ENCODE measurements at places on chromosomes 16 and 17.

DNA sequence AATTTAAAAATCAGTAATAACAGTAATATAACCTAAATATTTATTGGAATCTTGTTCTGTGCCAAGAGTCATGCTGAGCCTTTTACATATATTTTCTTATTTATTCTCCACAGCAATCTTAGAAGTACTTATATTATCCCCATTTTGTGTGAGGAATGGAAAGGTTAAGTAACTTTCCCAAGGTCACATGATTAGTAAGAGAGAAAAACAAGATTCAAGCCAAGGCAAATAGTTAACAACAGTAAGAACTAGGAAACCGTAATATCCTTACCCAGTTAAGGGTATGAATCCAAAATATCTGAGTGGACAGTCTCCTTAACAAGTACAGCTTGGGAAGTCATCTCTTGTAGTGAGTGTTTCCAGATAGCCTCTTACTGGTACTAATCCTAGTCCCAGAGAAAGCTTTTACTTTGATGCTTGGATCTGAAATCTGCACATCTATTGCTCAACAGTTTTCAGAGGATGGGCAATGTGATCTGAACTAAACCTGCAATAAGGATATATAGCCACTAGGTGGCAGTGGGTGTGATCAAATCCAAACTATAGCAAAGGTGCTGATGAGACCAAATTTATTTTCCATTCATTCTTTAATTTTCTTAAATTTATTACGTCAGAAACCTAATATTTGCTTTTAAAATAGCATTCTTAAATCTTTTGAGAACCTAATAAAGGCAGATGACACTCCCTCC, 23.3 kb downstream of the SHISA6 start:
- DNase-seq: peak; percentile 29

GRCh38 chr16:54373534-54374520, 87.2 kb upstream of the IRX3 start:
- peak; percentile 86 for DNase-seq

- DNase-seq: no peak
Measured at GRCh38 chr16:6068063-6068462, 970.5 kb upstream of the EEF2KMT start.

- DNase-seq: peak; percentile 92
Measured at GRCh38 chr17:7989781-7990655, 12.4 kb upstream of the GUCY2D start.

GRCh38 chr17:14294876-14295275, 6.0 kb upstream of the HS3ST3B1 start:
- DNase-seq: no peak

DNA sequence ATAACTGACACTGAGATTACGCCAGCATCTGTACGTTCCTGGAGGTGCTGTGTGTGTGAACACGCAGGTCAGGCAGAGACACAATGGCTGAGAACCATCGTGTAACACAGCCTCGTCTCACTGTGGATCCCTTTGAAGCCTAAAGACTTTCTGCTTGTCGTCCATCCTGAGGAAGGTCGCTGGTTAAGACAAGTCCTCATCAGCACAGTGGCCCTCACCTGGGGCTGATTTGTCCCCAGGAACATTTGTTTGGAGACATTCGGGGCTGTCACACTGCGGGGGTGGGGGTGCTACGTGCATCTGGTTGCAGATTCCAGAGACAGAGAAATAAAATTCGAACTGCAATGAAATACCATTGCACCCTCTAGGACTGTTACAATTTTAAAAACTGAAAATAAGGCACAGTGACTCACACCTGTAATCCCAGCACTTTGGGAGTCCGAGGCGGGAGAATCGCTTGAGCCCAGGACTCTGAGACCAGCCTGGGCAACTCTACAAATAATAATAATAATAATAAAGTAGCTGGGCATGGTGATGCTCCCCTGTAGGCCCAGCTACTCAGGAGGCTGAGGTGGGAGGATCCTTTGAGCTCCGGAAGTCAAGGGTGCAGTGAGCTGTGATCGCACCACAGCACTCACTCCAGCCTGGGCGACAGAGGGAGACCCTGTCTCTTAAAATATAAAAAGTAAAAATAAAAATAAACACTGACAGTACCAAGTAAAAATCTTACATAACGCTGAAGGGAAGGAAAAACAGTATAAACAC, 112.0 kb upstream of the METRNL start:
- no peak for DNase-seq

GRCh38 chr16:68644715-68645493, at the start of gene CDH3:
Gene CDH3, plus strand, starts transcription at chr16:68645310. Its CDS starts 70 bp downstream, at chr16:68645380.
- peak; percentile 51 for DNase-seq

GRCh38 chr17:50961282-50962220, 95.4 kb upstream of the TOB1 start:
- DNase-seq: no peak

DNA sequence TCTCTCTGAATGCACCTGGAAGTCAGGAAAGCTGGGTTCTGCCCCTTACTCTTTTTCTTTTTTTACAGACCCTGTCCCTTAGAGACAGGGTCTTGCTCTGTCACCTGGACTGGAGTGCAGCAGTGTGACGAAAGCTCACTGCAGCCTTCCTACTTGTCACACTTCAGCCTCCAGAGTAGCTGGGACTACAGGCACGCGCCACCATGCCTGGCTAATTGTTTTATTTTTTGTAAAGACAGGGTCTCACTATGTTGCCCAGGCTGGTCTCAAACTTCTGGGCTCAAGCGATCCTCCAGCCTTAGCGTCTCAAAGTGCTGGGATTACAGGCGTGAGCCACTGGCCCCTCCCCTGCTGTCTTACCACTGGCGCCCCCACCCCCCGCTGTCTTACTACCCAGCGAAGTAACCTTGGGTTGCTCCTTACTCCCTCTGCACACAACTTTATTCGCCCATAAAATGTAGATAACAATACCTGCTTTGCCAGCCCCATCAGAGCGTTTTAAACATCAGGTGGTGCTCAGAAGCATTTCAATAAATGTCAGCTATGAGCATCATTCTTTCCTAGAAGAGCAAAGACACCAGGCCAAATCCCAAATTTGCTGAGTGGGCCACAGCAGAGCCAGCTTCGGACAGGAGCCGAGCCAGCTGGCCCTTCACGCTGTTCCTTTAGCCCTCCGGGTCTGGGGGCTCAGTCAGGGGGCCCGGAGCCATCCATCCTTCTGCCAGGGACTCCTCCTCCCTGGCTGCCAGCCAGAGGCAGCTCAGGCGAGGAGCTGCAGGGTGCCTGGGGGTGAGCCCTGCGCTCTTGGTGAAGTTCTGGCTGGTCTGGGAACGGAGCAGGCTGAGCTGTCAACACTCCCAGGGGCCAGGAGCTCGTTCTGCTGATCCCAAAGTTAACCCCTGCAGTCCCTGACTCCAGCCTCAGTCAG, 24.4 kb downstream of the SRL start:
- DNase-seq: no peak
